ENCODE measurements at places on chromosomes 3 and 15. TPM values are rescaled to one million over a fixed set of nuclear protein-coding genes. Genes with fewer than 3 reads are reported as not detected.

The NSMCE3 gene
- total RNA-seq = 6.3 TPM

The KBTBD13 gene
- total RNA-seq = not detected

The PPP1R14D gene
- not detected for total RNA-seq

The CLEC3B gene
- total RNA-seq = 1.9 TPM

The IQCF6 gene
- not detected for total RNA-seq

The KLHL6 gene
- total RNA-seq = not detected

The CD200R1 gene
- under 0.01 TPM for total RNA-seq

The BNC1 gene
- total RNA-seq = 0.54 TPM

The STARD9 gene
- total RNA-seq = 3.2 TPM

All from IMR-90 (cell line).